ENCODE measurements at places on chromosomes 12 and 14.

- no peak for DNase-seq
These were observed 237.9 kb upstream of the NAV3 start for GRCh38 chr12:77592836-77593235.

DNA sequence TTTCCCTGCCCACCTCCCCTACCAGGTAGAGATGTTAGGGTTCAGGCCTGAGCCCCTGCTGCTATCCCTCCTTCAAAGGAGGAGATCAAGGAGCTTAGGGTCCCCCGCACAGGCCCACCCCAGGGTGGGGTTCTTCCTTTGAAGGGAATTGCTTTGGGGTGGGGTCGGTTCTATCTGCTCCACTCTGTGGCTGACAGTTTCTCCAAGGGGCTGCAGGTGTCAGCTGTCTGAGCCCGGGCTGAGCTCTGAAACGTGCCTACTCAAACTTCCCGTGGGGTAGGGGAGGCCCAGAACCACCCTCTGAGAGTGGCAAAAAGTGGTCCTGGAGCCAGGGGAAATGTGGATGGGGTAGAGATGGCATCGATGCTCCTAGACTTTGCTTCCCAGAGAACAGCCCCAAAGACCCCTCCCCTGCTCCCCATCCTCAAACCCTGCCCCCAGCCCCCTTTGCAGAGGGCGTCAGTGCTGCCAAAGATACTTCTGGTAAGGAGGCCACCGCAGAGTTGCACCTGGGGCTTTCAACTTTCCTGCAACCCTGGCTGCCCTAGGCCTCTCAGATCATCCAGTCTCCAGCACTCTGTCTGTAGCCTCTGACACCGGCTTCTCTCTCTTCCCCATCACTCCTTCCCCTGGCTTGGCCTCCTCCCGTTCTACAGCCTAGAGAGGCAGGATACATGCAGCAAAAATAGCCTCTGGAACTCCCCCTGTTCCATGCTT is 6.3 kb upstream of the CD4 start:
- DNase-seq = no peak

DNA sequence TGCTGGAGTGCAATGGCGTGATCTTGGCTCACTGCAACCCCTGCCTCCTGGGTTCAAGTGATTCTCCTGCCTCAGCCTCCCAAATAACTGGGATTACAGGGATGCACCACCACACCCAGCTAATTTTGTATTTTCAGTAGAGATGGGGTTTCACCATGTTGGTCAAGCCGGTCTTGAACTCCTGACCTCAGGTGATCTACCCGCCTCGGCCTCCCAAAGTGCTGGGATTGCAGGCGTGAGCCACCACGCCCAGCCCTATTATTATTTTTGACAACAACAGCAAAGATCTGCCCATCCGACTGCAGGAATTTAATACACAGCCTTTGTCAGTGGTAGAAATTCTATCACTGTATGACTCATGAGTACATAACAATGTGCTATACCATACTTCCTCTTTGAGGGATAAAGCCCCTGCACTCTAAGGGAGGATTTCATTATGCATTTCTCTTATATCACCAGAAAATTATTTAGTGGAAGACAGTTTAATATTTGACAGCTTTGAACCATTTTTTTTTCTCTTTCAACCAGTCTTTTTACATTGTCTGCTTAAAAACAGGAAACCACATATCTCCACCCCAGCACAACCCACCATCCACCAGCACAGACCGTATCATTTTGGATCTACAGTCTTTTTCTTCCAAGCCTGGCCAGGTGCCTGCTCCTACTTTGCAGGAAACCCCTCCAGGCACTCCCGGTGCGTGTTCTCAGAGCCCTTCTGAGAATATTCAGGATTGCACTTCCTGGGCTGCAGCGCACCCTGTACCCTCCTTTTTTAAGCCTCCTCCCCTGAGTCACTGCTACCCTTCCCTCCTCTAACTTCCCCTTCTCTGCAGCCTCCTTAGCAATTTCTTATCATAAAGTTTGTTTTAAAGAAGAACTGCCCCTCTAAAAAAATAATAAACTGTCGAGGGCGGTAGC is 594 bp downstream of the ARHGDIB start:
- no peak for DNase-seq

- DNase-seq = no peak
These were observed 270.1 kb downstream of the ZFP36L1 start for GRCh38 chr14:68522510-68523325.

GRCh38 chr14:104315169-104315568 is 176.8 kb downstream of the KIF26A start:
- DNase-seq = no peak

DNA sequence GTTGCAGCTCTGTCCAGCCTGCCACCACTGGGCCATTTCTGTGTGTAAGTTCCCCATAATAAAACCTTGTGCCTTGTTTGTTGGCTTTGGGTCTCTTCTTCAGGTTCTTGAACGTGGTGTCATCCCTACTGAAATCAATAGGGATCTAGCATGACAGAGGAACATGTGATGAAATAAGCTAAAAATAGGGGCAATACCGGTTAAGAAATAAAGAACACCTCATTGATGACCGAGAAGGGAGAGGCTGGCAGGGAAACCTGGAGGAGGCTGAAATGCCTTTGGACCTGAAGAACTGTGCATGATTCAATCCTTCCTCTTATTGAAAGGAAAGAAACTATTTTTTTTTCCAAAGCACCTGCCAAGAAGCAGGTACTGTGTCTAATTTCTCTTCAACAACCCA is 172.3 kb downstream of the PPM1H start:
- DNase-seq = no peak

DNA sequence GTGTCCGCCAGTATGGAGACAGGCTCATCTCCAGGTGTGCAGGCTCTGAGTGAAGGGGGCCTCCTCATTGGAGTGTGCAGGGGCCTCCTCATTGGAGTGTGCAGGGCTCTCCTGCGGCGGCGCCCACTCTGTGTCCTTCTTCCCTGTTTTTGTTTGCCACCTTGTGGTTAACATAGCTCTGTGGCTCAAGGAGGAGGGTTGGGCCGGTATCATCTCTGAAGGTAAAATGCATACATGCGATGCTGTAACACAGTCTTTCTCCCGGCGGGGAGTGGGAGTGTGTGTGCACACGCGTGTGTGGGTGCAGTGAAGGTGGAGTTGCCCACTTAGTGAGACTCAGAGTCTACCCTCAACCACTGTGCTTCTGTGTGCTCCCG is 429.4 kb downstream of the ZFP36L1 start:
- DNase-seq = no peak
